T-helper 17 cell (primary cell): ENCODE measurements at places on chromosomes 3 and 15. TPM values are rescaled to one million over a fixed set of nuclear protein-coding genes. Genes with fewer than 3 reads are reported as not detected.

The AMIGO3 gene
- 0.99 TPM for total RNA-seq

The TRA2B gene
- 637 TPM for total RNA-seq

The MASP1 gene
- total RNA-seq, result 0.44 TPM

- H3K27me3 ChIP-seq, result no peaks in the 10 kb centered on the region
- H3K4me1 ChIP-seq, result no peaks in the 10 kb centered on the region
Observed at GRCh38 chr15:48693484-48693883, 48.0 kb upstream of the FBN1 start.

DNA sequence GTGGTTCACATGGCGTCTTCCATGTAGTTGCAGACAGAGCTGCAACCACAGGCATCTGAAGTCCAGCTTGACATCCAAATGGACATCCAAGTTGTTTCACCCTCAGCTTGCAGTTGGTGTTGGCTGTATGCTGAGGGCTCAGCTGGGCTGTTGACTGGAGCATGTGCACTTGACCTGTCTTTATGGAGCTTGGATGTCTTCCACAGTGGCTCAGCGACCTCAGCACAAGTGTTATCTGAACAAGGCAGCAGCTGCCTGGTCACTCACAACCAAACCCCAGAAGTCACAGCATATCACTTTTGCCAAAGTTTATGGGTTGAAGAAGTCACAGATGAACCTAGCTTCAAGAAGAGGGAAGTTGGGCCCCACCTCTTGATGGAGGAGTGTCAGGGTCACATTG, 92.9 kb downstream of the TPRA1 start:
- peaks cover 8% of the 10 kb centered on the region for H3K27me3 ChIP-seq
- no peak overlapping the region for H3K27ac ChIP-seq
- H3K4me3 ChIP-seq, result no peak overlapping the region
- peaks cover 2% of the 10 kb centered on the region for H3K36me3 ChIP-seq
- no peaks in the 10 kb centered on the region for H3K4me1 ChIP-seq

- DNase-seq, result no peak
- no peaks in the 10 kb centered on the region for H3K27me3 ChIP-seq
- H3K4me3 ChIP-seq, result no peak overlapping the region
- H3K36me3 ChIP-seq, result no peaks in the 10 kb centered on the region
- no peaks in the 10 kb centered on the region for H3K4me1 ChIP-seq
Observed at GRCh38 chr15:27057904-27058645, 87.1 kb downstream of the GABRG3 start.

DNA sequence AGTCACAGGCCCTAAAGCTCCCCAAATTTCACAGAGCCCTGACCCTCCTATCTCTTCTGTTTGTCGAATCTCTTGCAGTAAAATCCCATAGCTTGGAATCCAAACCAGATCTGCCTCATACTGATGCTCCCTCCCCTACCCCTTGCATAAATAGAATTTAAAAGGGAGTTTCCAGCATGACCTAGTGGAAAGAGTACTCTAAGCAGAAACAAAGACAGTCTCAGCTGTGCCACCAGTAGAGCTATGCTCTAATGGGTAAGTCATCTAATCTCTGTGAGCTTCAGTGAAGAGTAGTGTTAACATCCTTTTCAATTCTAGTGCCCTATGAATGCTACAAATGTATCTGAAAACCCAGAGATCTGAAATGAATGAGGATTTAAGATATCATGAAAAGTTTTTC, 4.0 kb upstream of the SLC12A1 start:
- no peak overlapping the region for H3K4me3 ChIP-seq
- DNase-seq, result no peak
- H3K36me3 ChIP-seq, result no peaks in the 10 kb centered on the region
- peaks cover 22% of the 10 kb centered on the region for H3K27me3 ChIP-seq
- H3K4me1 ChIP-seq, result no peaks in the 10 kb centered on the region
- no peak overlapping the region for H3K27ac ChIP-seq
